ENCODE measurements at places on chromosomes 3 and 15. TPM values are rescaled to one million over a fixed set of nuclear protein-coding genes. Genes with fewer than 3 reads are reported as not detected.

GRCh38 chr3:120488296-120488695, 37.5 kb upstream of the FSTL1 start:
- H3K27ac ChIP-seq, result peak overlapping the region; percentile 18
- no peaks in the 10 kb centered on the region for H3K36me3 ChIP-seq
- no peak for DNase-seq
- H3K4me3 ChIP-seq, result no peak overlapping the region
- peaks cover 6% of the 10 kb centered on the region for H3K4me1 ChIP-seq
- H3K27me3 ChIP-seq, result no peaks in the 10 kb centered on the region

GRCh38 chr15:75067123-75067830, 43.9 kb downstream of the PPCDC start:
- H3K27ac ChIP-seq, result no peak overlapping the region
- no peaks in the 10 kb centered on the region for H3K27me3 ChIP-seq
- no peaks in the 10 kb centered on the region for H3K36me3 ChIP-seq
- no peak overlapping the region for H3K4me3 ChIP-seq
- DNase-seq, result no peak

DNA sequence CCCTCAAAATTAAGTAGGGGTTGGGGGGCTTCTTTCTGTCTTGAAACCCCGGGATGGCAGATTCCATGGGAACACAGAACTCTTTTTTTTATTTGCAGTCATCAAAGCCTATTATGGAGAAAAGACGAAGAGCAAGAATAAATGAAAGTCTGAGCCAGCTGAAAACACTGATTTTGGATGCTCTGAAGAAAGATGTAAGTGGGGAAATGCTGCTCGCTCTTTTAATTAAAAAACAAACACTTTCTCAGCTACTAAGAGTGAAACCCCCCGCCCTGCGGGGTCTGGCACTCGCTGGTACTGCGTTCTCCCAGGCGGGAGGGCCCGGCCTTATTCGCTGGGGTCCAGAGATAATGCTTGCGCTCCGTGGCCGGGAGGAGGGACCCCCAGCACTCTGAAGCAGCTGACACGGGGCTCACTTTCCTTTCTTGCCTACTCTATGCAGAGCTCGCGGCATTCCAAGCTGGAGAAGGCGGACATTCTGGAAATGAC, 615 bp downstream of the HES1 start:
- no peak for DNase-seq
- peak overlapping the region; percentile 94 for H3K27ac ChIP-seq
- H3K27me3 ChIP-seq, result peaks cover 20% of the 10 kb centered on the region
- H3K4me3 ChIP-seq, result peak overlapping the region; percentile 75
- peaks cover 64% of the 10 kb centered on the region for H3K4me1 ChIP-seq
- H3K36me3 ChIP-seq, result peaks cover 9% of the 10 kb centered on the region

DNA sequence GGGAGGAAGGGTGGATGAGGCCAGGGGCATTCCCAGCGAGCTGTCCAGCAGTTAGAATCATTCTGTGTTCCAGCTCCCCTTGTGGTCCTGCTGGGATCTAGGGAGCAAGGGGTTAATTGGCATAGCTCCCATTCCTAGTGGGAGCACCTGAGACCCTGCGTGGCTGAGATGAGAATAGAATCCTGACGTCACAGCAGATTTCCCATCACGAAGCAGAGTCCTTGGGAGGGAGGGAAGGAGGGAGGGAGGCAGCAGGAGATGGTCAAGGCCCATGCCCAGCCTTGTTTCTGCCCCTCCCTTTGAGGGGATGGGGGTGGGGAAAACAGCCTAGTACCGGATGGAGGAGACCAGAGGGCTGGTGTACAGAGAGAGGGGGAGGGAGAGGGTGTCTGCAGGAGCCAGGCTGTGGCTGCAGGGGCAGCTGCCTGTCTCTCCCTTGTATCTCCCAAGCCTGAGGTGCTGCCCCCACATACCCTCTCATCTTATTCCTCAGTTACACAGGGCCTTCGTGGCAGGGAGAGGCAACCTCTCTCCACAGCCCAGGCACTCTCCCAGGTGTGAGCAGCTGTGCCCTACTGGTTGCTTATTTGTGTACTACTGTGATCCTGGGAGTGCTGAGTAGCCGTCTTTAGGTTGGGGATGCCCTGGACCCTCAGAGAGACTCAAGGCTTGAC, 5.4 kb downstream of the TYRO3 start:
- no peak overlapping the region for H3K27ac ChIP-seq
- peaks cover 11% of the 10 kb centered on the region for H3K27me3 ChIP-seq
- H3K4me1 ChIP-seq, result peaks cover 67% of the 10 kb centered on the region
- DNase-seq, result peak; percentile 58
- no peak overlapping the region for H3K4me3 ChIP-seq

- no peak overlapping the region for H3K27ac ChIP-seq
- no peak overlapping the region for H3K4me3 ChIP-seq
- H3K36me3 ChIP-seq, result no peaks in the 10 kb centered on the region
- peaks cover 10% of the 10 kb centered on the region for H3K27me3 ChIP-seq
These were observed 82.4 kb upstream of the RASGRF1 start for GRCh38 chr15:79172801-79173460.

DNA sequence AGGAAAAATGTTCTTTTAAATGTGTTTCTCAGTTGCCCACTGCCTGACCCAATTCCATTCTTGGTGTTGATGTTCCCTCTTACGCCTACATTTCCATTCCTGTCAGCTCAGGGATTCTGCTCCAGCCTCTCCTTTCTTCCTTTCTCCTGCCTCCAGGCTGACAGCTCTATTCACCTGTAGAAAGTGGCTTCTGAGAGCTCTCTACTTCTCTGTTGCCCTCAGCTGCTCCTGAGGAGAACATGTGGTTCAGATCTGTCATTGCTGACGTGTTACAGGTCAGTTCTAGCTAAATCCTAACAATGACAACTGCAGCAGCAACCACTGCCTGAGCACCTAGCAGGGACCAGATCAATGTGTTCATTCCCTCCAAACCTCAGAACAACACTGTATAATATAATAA, 144.9 kb upstream of the PLAAT1 start:
- no peak overlapping the region for H3K4me3 ChIP-seq
- no peaks in the 10 kb centered on the region for H3K27me3 ChIP-seq
- no peaks in the 10 kb centered on the region for H3K36me3 ChIP-seq
- DNase-seq, result no peak
- no peaks in the 10 kb centered on the region for H3K4me1 ChIP-seq

GRCh38 chr3:71454512-71455403, 128.8 kb downstream of the FOXP1 start:
- no peaks in the 10 kb centered on the region for H3K36me3 ChIP-seq
- no peaks in the 10 kb centered on the region for H3K27me3 ChIP-seq
- no peak for DNase-seq
- H3K4me3 ChIP-seq, result no peak overlapping the region
- H3K4me1 ChIP-seq, result no peaks in the 10 kb centered on the region

DNA sequence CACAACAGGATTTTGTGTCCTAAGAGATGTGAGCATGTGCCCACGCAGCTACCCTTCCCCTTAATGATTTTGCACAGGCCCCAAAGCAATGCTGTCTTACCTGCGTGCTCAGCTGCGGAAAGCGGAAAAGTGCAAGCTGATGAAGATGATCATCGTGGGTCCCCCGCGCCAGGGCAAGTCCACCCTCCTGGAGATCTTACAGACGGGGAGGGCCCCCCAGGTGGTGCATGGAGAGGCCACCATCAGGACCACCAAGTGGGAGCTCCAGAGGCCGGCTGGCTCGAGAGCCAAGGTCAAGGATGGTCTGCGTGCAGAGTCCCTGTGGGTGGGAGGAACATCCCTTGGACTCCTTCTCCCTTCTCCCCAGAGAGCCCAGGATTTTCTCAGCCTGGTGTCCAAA, 103.1 kb downstream of the LRRK1 start:
- no peak overlapping the region for H3K27ac ChIP-seq
- no peak for DNase-seq
- peaks cover 23% of the 10 kb centered on the region for H3K36me3 ChIP-seq
- H3K4me1 ChIP-seq, result peaks cover 27% of the 10 kb centered on the region
- no peaks in the 10 kb centered on the region for H3K27me3 ChIP-seq
- no peak overlapping the region for H3K4me3 ChIP-seq

GRCh38 chr15:58292751-58293175, 139.0 kb upstream of the LIPC start:
- no peak overlapping the region for H3K27ac ChIP-seq
- no peak for DNase-seq
- H3K4me1 ChIP-seq, result no peaks in the 10 kb centered on the region

DNA sequence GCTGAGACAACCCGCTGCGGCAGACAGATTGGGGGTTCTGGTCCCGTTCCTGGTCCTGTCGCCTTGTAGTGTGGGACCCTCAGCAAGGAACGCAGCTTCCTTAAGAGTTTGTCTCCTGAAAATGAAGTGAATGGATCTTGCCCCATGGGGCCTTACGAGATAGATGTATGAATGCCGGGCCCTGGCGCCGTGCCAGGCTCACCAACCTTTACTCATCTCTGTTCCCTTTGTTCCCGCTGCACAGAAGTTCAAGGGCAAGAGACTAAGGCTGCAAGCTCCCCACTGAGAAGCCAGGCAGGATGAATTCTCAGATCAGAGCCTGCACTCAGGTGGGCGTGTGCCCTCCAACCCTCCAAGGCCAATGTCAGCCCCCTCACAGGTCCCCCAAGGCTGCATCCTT, 162.7 kb upstream of the IQSEC1 start:
- DNase-seq, result no peak
- H3K36me3 ChIP-seq, result no peaks in the 10 kb centered on the region
- H3K4me1 ChIP-seq, result peaks cover 20% of the 10 kb centered on the region

GRCh38 chr3:49699281-49699979, 10.1 kb downstream of the RNF123 start:
- no peak overlapping the region for H3K4me3 ChIP-seq
- H3K4me1 ChIP-seq, result peaks cover 10% of the 10 kb centered on the region
- DNase-seq, result no peak
- no peak overlapping the region for H3K27ac ChIP-seq
- H3K27me3 ChIP-seq, result no peaks in the 10 kb centered on the region
- peaks cover 70% of the 10 kb centered on the region for H3K36me3 ChIP-seq

DNA sequence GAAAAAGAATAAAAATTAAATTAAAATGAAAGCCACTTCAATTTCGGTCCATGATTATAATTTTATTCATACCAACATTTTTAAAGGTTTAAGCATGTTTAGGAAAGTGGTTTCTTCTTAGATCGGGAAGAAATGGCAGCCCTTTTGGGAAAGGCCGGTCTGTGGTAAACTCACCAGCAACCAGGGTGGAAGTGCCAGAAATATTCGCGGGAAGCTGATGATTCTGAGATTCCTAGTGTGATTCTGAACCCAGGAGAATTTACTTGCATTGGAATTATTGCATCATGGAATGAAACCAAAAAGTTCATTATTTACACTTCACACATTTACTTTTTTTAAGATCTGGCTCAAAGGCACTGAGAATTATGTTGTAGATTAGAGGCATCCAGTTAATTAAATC, 97.2 kb upstream of the CCNL1 start:
- no peaks in the 10 kb centered on the region for H3K27me3 ChIP-seq
- no peaks in the 10 kb centered on the region for H3K36me3 ChIP-seq
- no peak overlapping the region for H3K4me3 ChIP-seq
- no peaks in the 10 kb centered on the region for H3K4me1 ChIP-seq
- no peak for DNase-seq

DNA sequence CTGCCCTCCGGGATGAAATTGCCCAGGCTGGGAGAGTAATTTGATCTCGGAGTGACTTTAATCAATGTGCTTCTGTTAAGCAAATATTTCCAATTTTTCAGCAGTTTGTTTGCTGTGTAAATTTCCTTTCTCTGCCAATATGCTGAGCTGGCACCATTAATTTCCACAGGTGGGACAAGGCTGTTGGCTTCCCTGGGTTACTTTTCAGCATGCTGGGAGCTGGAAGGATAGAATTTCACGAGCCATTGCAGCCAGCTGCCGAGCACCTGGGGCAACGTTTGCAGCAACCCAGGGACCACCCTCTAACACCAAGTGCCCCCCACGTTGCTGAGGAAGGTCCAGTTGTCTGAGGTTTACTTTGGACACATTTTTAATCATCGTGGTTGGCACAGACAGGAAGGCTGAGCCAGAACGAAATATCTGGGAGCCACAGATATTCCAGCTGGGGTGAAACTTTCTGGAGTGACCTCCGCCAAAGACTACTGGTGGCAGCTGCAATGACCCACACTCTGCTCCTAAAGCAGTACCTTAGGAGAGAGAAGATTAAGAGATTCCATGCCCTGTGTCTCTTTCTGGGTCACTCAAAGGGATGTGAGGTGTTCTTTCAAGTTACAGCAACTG, 293.3 kb upstream of the RGMA start:
- no peaks in the 10 kb centered on the region for H3K27me3 ChIP-seq
- no peak overlapping the region for H3K4me3 ChIP-seq
- H3K27ac ChIP-seq, result no peak overlapping the region
- no peaks in the 10 kb centered on the region for H3K36me3 ChIP-seq
- peaks cover 12% of the 10 kb centered on the region for H3K4me1 ChIP-seq

DNA sequence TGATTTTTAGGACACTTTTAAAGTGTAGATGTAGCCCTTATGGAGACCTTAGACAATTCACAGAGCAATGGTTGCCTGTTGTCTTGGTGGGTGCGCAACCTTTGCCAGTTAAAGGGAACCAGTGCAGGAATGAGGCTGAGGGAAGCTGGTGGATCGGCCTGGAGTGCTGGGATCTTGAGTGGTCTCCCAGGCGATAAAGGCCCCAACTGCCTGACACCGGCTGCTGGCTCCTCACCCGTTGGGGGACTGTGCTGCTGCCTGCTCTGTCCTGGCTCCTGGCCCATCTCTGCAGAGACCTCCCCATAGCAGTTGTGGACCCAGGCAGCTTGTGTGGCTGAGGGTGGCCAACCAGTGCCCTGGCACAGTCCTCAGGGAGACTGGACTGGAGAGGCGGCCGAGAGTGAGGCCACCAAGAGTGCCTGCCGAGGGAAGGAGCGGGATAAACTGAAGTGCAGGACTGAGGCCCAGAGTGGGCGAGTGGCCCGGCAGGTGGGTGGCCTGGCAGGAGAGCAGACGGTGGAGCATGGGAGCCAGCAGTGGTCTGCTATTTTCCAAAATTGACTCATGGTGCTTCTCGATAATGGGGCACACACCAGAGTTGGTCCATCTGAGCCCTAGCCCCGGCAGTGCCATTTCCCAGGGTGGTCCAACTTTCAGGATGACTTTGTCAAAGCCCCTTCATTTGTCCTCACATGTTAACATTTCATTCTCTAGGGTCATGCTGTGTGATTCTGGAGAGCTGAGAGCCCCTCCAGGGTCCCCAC, 2.1 kb downstream of the ALDH1A3 start:
- H3K27me3 ChIP-seq, result peaks cover 47% of the 10 kb centered on the region
- no peak for DNase-seq
- no peak overlapping the region for H3K27ac ChIP-seq

The GPR149 gene
- 0.35 TPM for total RNA-seq

The DNAH12 gene
- 0.58 TPM for total RNA-seq

The FAM43A gene
- total RNA-seq, result 13.8 TPM

The CHDH gene
- total RNA-seq, result 1.2 TPM

The ARRDC4 gene
- 19.2 TPM for total RNA-seq

The NOP10 gene
- total RNA-seq, result 149 TPM

The CD200R1L gene
- not detected for total RNA-seq

The SLC22A14 gene
- total RNA-seq, result 0.18 TPM

The AADAC gene
- total RNA-seq, result 0.35 TPM

The DISP2 gene
- 0.75 TPM for total RNA-seq
